Caco-2 (cell line): ENCODE measurements at places on chromosomes 6 and 20. TPM values are rescaled to one million over a fixed set of nuclear protein-coding genes. Genes with fewer than 3 reads are reported as not detected.

The GJA10 gene
- total RNA-seq: not detected in 2 replicates

DNA sequence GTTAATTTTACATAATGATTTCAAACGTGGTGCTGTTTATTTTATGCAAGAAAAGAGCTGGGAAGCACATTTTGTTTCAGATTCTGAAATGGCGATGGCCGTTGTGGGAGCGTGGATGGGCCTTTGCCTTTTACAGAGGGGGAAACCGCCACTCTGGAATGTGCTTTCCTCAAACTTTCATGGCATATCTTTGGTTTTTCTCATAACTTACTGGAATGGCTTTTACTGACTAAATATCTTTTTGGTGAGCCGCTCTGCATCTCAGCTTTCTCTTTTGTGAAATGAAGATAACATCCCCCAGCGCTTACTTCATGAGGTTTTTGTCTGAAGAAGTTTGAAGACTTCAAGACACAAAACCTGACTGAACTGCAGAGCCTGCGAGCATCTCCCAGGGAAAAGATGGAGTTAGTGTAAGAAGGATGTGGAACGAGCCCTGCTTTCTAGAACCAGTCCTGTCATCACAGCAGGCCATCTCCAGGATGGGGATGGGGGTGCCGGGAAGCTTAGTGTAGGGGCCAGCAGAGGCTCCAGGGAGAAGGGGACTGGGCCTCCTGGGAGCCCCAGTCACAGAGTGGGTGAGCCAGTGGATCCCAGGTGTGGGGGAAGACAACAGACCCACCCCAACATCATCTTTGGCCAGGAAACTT, 61.8 kb upstream of the TIAM2 start:
- peak; percentile 9 for DNase-seq

DNA sequence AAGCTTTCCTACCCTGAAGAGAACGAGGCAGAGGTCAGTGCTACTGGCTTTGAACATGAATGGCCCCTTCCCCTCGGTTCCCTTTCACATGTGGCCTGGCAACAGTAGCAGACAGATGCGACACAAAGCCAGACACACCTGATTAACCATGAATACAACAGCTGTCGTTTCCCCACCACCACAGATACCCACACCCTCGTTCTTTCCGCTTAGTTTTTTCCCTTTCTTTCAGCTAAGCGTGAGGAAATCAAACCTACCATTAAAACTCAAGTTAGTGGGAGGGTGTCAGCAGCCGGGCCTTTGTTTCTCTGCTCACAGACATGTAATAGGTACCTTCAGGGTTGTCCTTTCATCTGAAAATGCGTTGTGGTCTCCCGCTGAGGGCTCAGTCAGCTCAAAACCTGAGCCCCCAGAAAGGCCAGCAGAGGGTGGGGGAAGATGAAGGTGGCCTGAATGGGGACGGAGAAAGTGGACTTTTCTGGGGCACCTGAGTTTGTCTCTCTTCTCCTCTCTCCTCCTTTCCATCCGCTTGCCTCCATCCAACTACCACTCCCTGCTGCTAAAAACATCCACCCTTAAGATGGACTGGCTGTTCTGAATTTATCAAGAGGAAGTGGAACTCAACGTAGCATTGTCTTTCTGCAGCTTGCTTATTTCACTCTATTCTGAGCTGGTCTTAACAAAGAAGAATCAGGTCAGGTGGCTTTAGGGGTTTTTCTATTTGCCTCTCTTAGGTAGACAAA, 516.6 kb upstream of the JARID2 start:
- no peak for DNase-seq

- peak; percentile 17 for DNase-seq
Observed at GRCh38 chr6:73180763-73181619, 44.3 kb downstream of the KHDC1L start.

- no peak for DNase-seq
Observed at GRCh38 chr20:12699374-12700228, 309.2 kb upstream of the SPTLC3 start.

- DNase-seq: no peak
Observed at GRCh38 chr20:38883981-38884733, 42.1 kb upstream of the FAM83D start.

- DNase-seq: no peak
Observed at GRCh38 chr6:14966906-14967711, 278.8 kb upstream of the JARID2 start.

The SYCP2 gene
- total RNA-seq: 64.6 and 68.7 TPM in 2 replicates

DNA sequence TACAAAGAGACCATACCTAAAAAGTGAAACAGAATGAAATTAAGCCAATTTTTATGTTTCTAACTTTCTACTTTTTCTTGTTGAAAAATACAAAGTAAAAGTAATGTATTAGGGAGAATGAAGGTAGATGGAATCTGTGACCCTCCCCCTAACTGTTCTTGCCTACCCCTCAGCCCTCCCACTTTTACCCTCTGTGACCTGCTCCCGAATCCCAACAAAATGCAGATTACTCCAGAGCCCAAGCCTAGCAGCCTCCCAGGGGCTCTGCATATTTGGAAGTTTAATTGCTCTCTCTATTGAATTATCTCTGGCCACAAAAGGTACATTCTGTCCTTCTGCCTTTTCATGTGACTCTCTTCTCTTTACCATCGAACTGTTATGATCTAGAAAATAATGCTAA, 201.5 kb downstream of the PKHD1 start:
- no peak for DNase-seq

- no peak for DNase-seq
Observed at GRCh38 chr6:139114746-139115145, 20.1 kb upstream of the HECA start.

GRCh38 chr20:51084593-51085377, 61.9 kb upstream of the KCNG1 start:
- DNase-seq: no peak

The GRIK2 gene
- total RNA-seq: 0.29 TPM in 1 of 2 replicates, not detected in the other

The UCKL1 gene
- 101 and 113 TPM in 2 replicates for total RNA-seq

DNA sequence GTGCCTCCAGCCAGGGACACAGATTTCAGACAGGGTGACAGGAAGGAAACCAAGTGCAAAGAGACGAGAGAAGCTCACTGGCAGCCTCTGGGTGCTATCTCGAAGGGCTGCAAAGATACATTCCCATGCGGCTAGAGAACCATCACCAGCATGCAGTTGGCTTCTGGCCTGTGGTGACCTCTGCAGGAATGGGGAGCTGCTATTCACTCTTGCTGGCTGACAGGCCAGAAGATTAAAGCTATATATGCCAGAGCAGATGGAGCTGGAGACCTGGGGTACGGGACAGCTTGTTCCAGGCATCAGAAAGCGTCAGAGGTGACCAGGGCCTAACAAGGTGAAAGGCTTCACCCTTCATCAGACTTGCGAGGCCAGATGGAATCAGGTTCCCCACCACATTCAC, 20.0 kb downstream of the MAP1LC3A start:
- no peak for DNase-seq

GRCh38 chr6:117555882-117556498, 46.3 kb downstream of the GOPC start:
- no peak for DNase-seq

GRCh38 chr20:45974896-45975565, 3.0 kb upstream of the ZNF335 start:
- no peak for DNase-seq
